ENCODE measurements at places on chromosomes 7 and 10.

GRCh38 chr7:127667017-127667670 lies 15.2 kb downstream of the SND1 start:
- DNase-seq: no peak

- DNase-seq: no peak
These were observed 22.3 kb downstream of the AHCYL2 start for GRCh38 chr7:129247087-129247486.

- no peak for DNase-seq
These were observed 13.9 kb upstream of the PPP3CB start for GRCh38 chr10:73509695-73510094.

DNA sequence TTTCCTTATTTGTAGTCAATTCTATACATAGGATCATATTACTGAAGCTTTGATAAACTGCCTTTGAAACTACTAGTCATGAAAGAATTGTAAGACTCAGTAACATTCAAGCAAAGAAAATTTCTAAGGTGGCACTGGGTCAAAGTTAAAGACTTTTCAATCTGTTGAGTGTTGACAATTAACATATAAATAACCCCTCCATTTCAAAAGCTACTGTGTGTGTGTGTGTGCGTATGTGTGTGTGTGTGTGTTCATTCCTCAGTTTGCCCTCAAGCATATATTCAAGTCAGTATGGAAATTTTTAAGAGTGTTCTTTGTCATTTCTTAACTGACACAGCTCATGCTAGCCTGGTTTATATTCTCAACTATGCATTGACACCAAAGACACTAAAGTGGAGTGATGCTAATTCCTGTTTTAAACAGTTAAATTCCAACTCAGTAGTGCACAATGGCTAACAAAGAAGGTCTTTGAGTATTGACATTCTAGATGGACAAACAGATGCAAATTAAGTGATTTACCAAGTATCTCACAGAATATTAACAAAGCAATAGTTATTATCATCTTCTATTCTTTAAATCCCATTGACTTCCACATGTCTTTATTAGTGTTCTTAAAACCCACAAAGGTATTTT lies 314.8 kb upstream of the GRM3 start:
- no peak for DNase-seq

- no peak for DNase-seq
These were observed 16.4 kb downstream of the NOD1 start for GRCh38 chr7:30462179-30462578.

DNA sequence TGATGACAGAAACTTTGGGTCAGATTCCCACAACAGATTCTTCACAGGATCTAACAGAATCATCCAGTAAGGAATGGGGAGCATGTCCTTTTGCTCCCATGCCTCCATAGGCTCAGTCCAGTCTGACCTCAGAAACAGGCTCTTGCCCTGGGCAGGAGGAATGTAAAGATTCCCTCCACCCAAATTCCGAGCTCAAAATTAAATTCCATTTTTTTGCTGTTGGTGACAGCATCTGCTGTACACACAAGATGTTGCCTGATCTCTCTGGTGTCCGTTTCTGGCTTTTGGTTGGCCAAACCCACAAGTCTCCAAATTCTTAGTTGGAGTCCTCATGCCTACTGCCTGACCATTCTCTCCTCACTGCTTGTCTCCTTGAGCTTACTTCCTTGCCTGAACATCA lies 53.7 kb downstream of the SEM1 start:
- DNase-seq: no peak

- no peak for DNase-seq
These were observed 215.3 kb upstream of the ZNF32 start for GRCh38 chr10:43863859-43864591.

DNA sequence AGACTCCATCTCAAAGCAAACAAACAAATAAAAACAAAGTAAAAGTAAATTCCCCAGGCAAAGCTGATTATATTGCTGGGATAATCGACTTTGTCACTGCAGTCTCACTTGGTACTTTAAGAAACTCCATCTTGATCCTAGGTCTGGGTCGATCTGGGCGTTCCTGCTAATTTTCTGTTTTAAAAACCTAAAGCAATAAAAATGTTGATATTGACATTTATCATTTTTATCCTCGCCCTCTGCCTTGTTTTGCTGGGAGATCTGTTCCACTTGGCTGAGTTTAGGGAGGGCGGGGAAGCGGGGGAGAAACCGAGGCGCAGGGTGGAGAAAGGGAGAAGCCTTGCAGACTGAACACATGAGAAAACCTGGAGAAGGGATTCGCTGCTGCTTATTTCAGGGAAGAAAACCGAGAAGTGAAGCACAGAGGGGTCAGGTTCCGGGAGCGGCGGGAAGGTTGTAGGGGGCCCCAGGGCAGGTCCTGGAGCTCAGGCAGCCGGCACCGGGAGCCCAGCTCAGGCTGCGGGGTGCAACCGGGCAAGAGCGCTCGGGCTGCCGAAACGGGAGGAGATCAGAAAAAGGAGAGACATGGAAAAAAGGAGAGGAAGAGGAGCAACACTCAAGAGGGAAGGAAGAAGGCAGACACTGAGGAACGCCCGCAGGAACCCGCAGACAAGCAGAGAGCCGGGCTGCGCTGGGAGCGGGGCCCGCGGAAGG lies 27.3 kb upstream of the KMT2C start:
- DNase-seq: peak; percentile 88

GRCh38 chr10:131703941-131704340 lies 196.9 kb upstream of the PPP2R2D start:
- DNase-seq: no peak

DNA sequence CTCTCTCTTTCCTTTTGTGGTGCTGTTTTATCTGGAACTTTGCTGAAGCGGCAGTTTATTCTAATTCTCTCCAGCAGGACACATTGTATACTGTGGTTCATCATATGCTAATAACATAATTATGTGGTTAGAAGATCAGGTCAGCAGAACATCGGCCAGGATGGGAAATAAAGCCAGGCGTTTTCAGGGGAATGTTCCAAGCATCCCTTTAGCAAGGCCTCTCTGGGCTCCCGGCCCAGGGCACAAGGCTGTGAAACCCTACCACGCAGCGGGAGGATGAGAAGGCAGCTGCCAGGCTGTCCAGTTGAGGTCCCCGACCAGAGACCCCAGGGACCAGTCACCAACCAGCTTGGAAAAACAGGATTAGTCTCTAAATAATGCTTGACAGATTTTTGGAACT lies 112.2 kb upstream of the GALNT17 start:
- no peak for DNase-seq

DNA sequence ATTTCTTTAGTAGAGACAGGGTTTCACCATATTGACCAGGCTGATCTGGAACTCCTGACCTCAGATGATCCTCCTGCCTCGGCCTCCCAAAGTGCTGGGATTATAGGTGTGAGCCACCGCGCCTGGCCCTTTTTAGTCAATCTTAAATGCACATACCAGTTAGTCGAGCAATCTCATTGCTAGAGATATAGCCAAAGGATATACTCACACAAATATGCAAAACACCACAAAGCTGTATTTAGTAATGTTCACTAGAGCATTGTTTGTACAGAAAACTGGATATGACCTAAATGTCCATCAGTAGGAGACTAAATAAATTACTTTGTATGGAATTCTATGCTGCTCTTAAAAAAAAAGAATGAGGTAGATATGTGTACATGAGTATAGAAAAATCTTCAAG lies 24.5 kb upstream of the IL6 start:
- no peak for DNase-seq

DNA sequence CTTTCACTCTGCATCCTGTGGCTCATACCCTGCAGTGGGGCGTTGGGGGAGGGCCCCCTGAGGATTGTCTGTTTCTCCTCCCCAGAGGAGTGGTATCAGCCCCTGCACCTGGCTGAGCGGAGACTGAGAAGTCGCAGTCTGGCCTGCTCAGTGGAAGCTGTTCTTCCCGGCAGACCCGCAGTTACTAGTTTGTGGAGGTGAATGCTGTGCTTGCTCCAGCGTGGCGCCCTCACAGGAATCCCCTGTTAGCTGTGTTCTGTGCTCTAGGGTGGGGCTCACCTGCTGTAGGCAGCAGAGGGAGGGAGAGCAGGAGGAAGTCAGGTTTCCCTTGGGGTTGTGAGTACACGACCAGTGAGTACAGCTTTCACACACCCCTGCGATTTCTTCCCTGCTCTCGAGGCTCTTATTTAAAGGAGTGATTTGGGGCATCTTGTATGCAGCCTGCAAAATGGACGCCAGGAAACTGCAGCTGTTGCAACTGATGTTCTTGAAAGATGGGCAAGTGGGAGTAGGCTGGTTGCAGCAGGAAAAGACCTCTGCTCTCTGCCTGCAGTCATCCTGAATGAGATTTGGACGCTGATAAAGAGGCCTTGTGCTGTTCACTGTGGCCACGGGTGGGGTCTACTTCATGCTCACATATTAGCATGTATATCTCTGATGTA lies 66.4 kb downstream of the HK1 start:
- no peak for DNase-seq

- DNase-seq: no peak
These were observed 711 bp downstream of the KIF20B start for GRCh38 chr10:89702121-89702480.

DNA sequence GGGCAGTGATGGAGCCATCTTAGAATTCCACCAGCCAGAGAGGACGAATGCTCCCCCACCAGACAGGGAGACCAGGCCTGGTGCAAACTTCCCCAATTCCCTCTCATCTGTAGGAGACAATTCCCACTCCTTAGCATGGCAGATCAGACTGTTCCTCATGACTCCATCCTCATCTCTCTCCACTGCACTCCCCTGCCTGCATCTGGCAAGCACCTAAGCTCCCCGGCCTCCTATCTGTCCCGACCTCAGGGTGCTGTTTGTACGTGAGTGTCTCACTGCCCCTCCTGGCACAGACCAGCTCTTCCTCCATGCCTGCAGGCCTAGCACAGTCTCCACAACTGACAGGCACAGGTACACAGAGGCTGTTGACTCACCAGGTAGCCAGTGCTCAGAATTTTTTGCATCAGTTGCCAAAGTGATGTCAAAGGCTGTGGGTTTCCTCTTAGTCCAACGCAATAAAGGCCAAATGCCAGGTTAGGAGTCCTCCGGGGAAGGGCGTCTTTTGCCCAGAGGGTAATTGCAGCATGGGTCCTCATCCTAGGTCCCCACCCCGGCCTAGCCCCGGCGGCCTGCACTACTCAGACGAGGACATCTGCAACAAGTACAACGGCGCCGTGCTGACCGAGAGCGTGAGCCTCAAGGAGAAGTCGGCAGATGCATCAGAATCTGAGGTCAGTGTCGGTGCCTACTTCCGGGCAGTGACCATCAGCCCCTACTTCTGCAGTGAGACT lies 436.8 kb upstream of the FOXK1 start:
- DNase-seq: no peak

GRCh38 chr7:116591202-116592040 lies 66.6 kb downstream of the CAV1 start:
- DNase-seq: peak; percentile 42

GRCh38 chr10:121949049-121949448 lies 21.2 kb upstream of the ATE1 start:
- no peak for DNase-seq

DNA sequence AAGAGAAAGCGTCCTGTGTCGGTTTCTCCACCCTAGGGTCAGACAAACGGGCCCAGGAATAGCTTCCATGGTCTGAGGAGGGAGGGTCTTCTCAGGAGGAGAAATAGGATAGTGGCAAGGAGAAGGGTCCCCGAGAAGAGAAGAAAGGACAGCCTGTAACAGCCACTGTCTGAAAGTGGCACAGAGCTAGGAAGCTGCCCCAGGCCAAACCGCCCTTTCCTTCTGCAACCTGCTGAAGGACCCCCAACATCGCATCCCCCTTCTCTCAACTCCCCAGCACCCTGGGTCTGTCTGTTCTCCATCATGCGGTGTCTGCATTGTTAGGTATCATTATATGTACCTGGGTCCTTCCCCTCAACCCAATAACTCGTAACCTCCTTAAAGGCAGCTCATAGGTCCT lies 47.1 kb downstream of the COL17A1 start:
- no peak for DNase-seq

- no peak for DNase-seq
These were observed 18.6 kb downstream of the RABGEF1 start for GRCh38 chr7:66758950-66759628.

DNA sequence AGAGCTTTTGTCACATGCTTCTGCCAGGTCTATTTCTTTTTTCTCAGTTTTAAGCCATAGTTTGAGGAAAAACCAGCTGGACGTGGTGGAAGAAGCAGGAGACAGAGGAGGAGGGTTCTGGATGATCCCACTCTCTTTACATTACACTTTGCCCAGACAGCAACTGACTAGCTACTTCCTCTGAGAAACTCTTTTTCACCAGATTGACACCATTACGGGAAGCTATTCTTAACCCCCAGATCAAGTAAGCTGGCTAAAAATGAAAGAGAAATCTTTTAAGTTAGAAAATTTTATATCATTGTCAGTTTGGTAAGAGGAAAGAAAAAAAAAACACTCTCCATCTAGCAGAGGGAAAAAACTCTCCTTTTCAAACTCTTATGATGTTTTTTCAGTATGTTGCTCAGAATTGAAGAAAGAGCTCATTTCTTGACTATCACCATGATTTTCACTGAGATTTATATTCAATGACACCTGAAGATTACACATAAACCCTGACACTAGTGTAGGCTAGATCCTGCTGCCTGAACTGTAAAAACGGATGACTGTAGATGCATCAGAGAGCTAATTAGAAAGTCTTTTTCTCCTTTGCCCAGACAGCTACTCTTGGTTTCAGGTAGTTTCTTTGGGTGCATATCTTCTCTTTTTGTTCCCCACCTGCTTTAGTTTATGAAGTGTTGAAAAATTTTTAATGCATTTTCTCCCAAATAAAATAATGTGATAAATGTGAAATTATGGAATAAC lies 203.1 kb downstream of the TFEC start:
- DNase-seq: no peak

- no peak for DNase-seq
These were observed 8.0 kb upstream of the SPOCK2 start for GRCh38 chr10:72096115-72097000.

- no peak for DNase-seq
These were observed 27.5 kb downstream of the AP3M1 start for GRCh38 chr10:74123081-74123480.

- DNase-seq: no peak
These were observed 17.9 kb downstream of the SEMA3A start for GRCh38 chr7:84176716-84177115.

DNA sequence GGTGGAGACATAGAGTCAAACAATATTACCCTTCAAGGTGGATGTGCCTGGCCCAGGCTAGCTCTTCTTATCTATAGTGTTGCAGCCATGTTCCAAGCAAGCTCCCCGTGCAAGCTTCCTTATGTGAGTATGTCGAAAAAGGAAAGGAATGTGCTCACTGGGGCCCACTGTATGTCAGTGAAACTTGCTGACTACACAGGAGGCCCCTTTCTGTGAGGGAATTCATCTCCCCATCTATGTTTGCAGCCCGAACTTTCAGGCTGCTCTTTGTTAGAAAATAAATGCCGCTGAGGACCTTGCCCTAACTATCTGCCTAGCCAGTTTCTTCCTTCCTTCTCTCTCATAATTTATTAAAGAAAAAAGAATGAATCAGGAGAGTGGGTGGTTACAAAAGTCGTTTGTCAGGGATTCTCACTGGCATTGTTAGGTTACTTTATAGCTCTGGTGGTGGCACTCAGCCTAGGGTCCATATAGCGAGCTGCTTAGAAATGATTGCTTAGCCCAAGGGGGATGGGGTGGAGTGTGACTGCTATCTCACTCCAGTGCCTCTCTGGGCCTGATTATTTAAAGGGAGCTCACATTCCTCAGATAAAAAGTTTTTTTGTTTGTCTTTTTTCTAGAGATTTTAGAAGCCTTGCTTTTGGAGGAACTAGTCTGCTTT lies 302.1 kb downstream of the ABCA13 start:
- no peak for DNase-seq
